ENCODE measurements at places on chromosomes 3 and 15.

- DNase-seq = no peak
These were observed 426.5 kb downstream of the IGSF11 start for GRCh38 chr3:118607915-118608820.

DNA sequence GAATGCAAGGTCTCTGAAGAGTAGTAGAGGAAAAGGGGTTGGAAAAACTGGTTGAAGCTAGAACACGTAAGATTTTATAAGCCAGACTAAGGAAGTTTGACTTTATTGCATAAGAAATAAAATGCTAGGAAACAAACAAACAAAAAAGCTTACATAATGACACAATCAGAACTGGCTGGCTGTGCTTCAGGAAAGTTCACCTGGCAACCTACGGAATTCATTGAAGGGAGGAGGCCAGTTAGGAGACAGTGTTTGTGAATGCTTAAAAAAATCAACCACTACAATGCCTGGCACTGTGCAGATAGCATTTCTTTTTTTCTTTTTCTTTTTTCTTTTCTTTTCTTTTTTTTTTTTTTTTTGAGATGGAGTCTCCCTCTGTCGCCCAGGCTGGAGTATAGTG lies 1.9 kb upstream of the ICE2 start:
- DNase-seq = no peak

- no peak for DNase-seq
These were observed 150.3 kb downstream of the SAMMSON start for GRCh38 chr3:70149714-70150400.

- DNase-seq = no peak
These were observed 241.1 kb downstream of the WNT5A start for GRCh38 chr3:55246033-55246432.

DNA sequence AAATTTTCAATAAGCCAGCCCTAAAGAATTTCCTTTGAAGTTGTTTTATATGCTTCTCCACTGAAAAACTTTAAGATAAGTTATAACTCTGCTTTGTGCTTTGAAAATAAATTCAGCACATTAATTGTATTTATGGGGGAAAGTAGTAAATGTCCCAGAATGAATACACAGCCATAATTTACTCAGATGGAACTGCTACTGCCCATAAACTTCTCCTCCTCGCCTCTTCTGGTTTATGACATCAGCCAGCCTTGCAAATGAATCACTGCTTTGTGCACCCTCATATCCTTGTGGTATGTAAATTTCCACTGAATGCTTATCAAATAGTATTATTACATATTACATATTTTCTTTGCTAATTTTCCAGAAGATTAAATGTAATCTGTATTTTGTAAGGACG lies 302.0 kb downstream of the DIPK2A start:
- no peak for DNase-seq

DNA sequence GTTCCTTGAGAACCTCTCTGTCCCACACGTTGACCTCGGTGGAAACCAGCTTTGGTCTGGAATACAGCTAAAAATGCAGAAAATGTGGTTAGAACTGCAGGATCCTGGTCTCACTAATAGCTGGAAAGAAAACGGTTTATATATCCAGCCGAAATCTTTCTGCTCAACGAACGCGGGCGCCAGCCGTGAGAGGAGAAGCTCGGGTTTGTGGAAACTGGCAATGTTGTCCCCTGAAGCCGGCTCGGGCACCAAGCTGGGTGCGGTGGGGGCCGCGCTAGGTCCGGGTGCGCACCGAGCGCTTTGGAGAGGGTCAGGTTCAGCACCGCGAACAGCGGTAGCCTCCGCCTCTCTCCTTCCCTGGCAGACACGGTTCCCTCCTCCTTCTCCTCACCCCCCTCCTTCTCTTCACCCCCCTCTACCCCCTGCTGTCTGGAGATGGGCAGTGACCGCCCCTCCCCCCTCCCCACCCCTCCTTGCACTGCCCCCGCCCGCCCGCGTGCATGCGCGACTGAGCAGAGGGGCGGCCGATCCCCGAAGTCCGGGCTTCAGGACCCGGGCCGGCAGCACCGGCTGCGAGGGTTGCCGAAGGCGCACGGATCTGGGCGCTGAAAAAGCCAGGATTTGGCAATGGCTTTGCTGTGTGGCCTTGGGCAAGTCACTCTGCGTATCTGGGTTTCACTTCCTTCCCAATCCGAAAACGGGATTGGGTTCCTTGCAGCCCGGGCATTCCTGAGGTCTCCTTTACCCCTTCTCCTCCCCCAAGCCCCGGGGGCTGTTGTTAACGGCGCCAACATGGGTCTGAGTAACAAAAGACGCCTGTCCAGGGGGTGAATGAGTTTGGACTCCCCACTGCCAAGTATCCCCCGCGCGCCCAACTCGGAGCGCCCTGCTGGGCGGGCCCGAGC lies at the start of gene SKOR1:
SKOR1 (plus strand) TSS at position 534 of the 905 bp plus-strand sequence; CDS start at position 628, 94 bp downstream.
- DNase-seq = peak; percentile 46

- no peak for DNase-seq
These were observed 18.5 kb downstream of the MINAR1 start for GRCh38 chr15:79450648-79451047.

DNA sequence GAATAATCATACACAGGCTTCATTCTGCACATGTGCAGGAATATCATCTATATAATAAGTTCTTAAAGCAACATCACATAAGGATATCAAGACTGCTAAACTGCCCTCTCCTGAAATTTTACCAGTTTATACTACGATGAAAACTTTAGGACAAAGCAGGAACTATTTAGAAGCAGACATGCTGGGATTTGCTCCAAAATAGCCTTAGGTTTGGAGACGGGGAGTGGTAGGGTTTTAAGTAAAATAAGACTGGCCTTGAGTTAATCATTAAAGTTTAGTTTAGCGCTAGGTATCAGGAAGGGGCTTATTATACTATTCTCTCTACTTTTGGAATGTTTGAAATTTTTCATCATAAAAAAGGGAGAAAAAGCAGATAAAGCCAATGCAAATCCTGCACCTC lies 115.8 kb downstream of the SRGAP3 start:
- DNase-seq = no peak

- no peak for DNase-seq
These were observed 25.9 kb upstream of the MINAR1 start for GRCh38 chr15:79406210-79406609.

DNA sequence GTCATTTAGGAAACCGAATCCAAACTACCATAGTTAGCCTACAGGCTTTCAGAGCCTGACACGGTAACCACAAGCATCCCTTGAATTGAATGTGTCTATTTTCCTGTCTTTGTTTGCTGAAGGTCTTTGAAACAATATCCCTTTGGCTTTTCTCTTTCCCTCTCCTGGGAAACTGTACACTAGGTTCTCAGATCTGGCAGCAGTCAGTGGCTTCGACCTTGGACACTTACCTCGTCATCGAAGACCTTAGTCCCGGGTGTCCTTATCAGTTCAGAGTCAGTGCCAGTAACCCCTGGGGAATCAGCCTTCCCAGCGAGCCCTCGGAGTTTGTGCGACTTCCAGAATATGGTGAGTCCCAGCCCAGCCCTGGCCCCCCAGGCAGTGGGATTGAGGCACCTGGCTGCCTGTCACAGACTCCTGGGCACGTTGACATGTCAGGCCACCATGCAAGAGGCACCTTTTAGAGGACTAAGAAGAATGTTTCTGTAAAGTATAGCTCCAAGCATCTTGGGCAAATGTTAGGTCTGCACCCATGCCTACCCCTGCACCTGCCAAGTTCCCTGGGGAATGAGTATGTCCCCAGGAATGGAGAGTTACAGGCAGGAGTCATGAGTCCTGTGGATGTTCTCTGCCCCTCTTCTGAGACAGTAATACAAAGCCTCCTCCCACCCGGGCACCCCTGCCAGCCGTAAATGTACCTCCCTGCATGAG lies 30.4 kb upstream of the UMPS start:
- DNase-seq = no peak

- DNase-seq = peak; percentile 8
These were observed 67.2 kb downstream of the EFHB start for GRCh38 chr3:19866751-19867347.

DNA sequence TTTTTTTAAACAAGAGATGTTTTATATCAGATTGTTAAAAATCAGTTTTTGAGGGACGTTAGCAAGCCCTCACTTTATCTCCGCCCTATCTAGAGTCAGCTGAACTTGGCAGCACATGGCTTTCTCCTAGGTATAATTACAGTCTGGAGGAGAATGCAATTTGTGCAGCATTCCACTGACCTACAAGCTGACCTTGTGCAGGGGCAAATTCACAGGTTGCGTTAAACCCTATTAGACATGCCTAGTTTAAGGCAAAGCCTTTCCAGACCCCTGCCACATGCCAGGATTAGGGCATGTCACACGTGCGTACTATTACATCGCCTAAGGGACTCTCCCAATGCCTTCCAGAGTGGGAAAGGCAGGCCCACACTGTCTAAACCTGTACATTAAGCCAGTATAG lies 224.0 kb downstream of the GREM1 start:
- DNase-seq = no peak

- no peak for DNase-seq
These were observed 149.5 kb downstream of the FGF12 start for GRCh38 chr3:192577811-192578210.

GRCh38 chr3:192918275-192918588 lies 576 bp upstream of the MB21D2 start:
- DNase-seq = no peak

GRCh38 chr3:186985661-186986364 lies 55.5 kb downstream of the ST6GAL1 start:
- DNase-seq = peak; percentile 82

GRCh38 chr3:125148836-125149235 lies 63.7 kb downstream of the SLC12A8 start:
- DNase-seq = peak; percentile 29

GRCh38 chr3:107516475-107516874 lies 6.3 kb upstream of the BBX start:
- DNase-seq = no peak

- DNase-seq = no peak
These were observed 209.5 kb upstream of the LRRN1 start for GRCh38 chr3:3589715-3590130.

DNA sequence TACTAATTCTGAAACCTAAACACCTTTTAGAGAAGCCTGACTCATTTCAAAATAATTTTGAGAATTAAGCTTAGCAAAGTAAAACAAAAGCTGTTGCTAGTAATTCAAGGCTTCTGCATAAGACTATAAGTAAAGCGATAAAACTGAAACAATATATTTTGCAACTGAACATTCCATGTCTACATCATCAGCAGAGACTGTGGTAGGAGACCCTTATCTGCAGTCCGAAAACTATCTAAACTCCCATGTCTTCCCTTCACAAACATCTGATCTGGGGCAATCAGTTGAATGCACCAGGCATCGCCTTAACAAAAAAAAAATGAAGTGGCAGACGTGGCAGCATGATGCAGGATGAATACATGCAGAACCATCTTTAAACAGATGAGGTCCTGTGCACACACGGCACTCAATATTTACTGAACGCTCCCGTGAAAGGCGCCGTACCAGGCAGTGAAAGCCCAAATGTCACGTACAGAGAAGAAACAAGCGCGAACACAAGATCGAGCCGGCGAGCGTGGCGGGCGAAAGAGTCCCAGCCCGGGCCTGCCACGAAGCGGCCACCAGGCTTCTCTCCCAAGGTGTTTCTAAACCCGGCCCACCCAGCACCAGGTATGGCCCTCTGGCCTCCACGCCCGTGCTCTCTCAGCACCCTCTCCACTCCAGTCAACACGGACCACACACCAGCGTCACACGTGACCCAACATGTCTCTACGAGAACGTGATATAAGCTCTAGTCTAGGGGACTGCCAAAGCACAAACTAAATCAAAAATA lies 63.0 kb downstream of the CHSY1 start:
- DNase-seq = no peak

- no peak for DNase-seq
These were observed 182.4 kb downstream of the SV2B start for GRCh38 chr15:91282486-91282885.

- DNase-seq = no peak
These were observed 1.9 kb upstream of the MEX3B start for GRCh38 chr15:82047453-82048400.

- DNase-seq = no peak
These were observed 19.3 kb upstream of the PIAS1 start for GRCh38 chr15:68034719-68035293.

- no peak for DNase-seq
These were observed 60.3 kb upstream of the PPP2R3A start for GRCh38 chr3:135905058-135905724.

- DNase-seq = no peak
These were observed 14.9 kb upstream of the RPN1 start for GRCh38 chr3:128665362-128666021.

GRCh38 chr3:10090179-10090578 lies 17.9 kb downstream of the FANCD2OS start:
- DNase-seq = no peak

- no peak for DNase-seq
These were observed 62.3 kb downstream of the CEP152 start for GRCh38 chr15:48748535-48748934.

- DNase-seq = no peak
These were observed 4.8 kb upstream of the BCL6 start for GRCh38 chr3:187750006-187750512.

Data from CD14-positive monocyte (primary cell).